ENCODE measurements at places on chromosomes 2 and 18. TPM values are rescaled to one million over a fixed set of nuclear protein-coding genes. Genes with fewer than 3 reads are reported as not detected.

TRABD2A gene
- 0.96 TPM for polyA plus RNA-seq

CROCC2 gene
- 0.10 TPM for polyA plus RNA-seq

TMEM37 gene
- polyA plus RNA-seq = 54.8 TPM

GPAT2 gene
- polyA plus RNA-seq = 3.8 TPM

NCKAP1 gene
- 145 TPM for polyA plus RNA-seq
